ENCODE measurements at places on chromosomes 6 and 20.
A peak's percentile ranks its signal among the peaks of the same experiment; 100 is the strongest.

DNA sequence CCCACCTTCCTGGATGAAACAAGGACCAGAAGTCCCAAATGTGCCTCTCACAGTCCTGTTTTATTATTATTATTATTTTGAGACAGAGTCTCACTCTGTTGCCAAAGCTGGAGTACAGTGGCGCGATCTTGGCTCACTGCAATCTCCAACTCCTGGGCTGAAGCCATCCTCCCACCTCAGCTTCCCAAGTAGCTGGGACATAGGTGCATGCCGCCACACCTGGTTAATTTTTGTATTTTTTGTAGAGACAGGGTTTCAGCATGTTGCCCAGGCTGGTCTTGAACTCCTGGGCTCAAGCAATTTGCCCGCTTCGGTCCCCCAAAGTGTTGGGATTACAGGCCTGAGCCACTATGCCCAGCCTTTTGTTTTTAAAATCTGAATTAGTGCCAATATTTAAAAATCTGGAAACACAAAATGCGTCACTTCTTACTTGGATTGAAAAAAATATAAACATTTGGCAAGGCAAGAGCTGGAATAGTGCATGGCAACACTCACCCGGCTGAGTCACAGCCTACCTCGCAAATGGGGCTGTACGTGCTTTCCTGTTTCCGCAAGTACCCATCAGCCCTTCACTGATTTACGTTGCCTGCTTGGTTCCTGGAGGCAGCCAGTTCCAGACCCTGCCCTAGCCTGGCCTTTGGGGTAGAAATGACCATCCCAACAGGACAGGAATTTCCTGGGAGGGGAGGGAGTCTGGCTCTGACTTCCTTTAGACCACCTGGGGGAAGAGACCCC is 6.3 kb downstream of the SDCBP2 start:
- DNase-seq = peak; percentile 99

DNA sequence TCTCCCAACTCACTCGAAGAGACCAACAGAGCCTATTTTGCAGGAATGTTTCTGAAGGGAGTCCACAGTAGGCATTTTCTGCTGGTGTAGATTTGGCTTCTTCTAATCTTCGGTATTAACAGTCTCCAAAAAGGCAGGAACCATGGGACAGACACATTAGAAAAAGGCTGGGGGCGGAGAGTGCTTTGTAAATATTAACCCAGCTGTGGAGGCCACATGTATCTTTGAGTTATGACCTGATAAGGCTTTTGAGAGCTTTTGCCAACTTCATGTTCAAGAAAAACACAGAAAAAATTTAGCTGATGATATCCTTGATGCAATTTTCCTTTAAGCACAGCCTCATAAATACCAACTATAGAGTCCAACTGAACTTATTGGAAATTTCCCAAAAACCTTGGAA is 119.4 kb upstream of the TSHZ2 start:
- DNase-seq = no peak

DNA sequence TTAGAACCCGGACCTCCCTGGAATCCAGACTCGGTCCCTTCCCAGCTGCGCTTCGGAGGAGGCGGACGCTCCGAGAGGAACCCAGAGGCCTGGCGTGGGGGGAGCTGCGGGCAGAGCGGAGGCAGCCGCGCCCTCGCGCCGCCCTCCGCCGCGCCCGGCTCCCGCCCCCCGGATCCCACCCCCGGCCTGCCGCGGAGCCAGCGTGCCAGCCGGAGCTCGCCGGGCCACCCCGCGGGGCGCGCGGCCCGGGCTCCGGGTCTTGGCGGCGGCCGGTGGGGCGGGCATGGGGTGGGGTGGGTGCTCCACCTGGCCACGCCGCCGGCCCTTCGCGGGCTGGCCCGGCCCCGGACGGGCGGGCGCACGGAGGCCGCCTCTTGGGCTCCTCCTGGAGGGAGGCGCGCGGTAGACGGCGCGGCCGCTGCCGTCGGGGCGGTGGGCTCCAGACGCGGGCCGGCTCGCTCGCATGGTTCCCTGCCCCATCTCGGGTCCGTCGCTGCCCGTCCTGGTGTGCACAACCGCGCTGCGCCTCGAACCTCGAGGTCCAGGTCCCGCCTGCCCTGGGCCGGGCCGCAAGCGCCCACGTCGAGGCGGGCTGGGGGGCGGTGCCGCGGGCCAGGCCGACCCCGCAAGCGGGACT is 592 bp upstream of the CDYL start:
- DNase-seq = peak; percentile 83

DNA sequence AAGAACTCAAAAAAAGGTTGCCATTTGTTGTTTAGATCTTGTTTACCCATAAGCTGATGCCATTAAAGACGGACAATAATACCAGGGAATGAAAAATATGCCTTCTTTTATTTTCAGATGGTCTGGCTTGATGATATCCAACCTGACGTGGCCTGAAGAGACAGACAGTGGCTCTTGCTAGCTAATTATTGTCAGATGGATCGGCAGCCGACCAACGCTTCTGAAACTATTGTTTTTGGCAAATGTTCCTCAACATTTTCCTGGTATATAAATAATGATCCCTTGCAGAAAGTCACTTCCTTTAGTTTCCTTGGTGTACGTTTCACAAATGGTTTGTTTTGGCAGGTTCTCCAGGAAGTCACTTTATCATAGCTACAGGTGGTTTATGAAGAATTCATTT is 290.9 kb upstream of the TSHZ2 start:
- no peak for DNase-seq

DNA sequence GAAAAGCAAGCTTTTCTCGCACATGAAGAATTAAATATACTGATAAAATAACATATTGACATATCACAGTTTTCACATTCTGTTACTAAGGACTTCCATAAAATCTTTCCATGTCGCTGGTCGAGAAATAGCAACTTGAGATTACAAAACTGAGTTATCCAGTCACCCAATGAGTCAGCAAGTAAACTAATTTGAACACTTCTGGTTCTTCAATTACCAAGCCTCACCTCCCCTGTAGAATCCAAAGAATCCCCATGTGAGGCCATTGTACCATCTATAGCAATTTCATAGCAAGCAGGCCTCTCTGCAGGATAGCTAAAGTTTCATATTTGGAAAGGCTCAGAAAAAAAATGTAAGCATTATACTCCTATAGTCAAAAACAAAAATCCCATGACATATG is 87.3 kb downstream of the PKHD1 start:
- no peak for DNase-seq

Measured in fibroblast of pulmonary artery (primary cell).